CD4-positive, alpha-beta T cell treated with Interleukin-4 for 1 hour (primary cell): ENCODE measurements at places on chromosomes 3 and 15.

DNA sequence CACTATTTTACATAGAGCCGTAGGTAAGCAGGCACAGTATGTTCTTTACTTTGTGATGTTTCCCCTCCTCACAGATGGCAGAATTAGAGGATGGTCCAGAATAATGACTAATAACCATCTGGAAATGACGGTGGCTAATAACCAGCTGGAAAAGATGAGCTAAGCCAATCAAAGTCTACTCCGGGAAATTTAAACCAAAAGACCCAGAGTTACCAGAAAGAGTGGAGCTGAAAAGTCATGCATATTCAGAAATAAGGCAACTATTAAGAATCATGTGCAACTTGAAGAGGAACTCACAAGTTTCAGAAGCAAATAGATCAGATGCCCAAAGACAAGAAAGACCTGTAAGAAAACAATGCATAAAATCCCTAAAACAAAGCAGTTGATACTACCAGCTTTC lies 33.6 kb downstream of the DMXL2 start:
- no peak for DNase-seq

DNA sequence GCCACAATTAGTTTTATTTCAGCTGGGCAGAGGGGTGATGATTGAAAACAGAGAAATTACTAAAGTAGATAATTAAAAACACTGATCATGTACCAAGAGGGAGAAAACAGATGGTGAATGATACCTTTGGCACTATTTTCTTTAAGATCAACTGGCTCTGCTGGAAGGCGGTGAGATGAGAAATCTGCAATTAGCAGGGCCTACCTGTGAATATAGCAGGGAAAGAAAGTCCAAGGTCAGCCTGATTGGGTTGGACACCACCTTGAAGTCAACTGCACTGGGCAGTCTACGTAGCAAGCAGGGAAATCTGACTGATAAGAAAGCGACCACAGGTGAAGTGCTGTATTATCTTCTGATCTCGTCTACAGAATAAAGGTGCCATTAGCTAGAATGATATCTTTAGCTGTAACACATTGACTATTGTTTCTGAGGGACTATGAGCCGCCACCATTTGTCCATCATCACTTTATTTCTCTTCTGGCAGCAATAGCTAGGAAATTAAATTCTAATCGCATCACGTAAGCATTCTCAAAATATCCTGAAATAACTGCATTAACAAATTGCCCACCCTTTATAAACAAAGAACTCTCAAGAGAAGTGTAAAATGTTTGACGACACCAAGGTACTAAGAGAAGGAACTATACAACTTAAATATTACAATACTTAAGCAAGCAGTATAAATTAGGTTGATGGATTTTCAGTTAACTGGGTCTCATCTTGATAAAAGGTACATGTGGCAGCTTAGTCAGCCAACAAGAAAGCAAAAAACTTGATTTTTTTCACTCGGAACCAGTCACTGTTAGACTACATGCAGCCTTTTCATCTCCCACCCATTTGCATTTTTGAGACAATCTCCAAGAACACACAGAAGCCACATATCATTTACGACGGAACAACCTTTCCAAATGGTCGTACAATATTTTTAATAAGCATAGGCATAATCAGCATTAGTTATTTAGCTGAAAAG lies 1.3 kb downstream of the NEDD4 start:
- no peak for DNase-seq

DNA sequence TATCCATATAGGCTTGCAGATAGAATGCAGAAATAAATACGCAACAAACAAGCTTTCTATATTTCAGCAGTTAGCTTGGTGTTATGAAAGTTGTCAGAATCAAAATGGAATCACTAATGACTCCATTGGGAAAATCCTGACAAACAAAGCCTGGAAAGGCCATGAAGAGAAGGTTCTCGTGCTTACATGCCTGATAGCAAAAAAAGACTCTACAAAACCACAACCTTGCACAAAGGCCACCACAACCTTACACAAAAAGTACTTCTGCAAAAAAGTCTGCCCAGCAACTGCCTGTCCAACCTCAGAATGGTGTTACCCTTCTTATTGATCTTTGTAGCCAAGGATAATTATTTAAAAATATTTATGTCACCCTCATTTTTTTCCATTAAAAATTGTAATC lies 14.4 kb upstream of the PLSCR1 start:
- DNase-seq = no peak

DNA sequence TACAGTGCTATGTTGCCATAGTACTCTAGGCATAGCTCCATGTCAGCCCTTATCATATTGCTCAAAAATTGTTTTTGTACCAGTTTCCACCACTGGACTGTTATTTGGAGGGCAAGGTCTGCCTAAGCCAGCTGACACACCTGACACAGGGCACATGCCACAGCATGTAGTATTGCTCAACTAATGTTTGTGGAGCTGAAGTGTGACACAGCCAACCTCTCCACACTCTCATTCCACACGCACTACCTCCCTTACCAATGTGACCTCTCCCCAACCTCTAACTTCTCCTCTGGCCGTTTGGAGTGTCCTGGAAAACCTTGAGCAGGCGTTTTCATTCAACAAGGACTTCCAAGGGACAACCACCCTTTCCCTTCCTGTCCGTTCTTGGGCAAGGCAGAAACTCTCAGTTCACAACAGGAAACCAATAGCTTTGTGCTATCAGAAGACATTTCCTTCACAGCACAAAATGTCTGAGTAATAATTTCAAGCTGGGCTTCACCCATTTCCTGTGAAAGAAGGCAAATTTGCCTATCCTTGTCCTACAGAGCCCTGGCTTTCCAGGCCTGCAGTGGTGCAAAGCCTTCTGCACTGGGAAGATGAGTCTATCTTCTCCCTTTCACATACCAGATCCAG lies 38.4 kb downstream of the TLNRD1 start:
- no peak for DNase-seq

- no peak for DNase-seq
These were observed 34.9 kb downstream of the PIK3CB start for GRCh38 chr3:138799822-138800221.

DNA sequence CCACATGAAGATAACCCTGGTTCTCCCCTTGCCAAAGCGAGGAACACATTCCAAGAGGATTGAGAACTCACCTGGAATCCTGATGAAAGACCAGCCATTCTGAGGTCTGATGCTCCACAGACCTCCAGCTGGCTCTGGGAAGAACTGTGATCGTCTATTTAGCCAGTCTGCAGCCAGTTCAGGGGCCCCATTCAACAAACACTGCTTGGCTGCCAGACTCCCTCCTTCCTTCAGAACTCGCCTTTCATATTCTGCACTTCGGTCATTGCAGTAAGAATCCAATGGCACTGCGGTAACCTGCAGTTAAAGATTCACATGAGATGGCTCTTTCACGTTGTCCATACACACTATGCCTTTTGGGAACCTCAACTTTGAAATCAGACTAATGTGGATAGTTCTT lies 67.6 kb downstream of the CHAC1 start:
- no peak for DNase-seq

DNA sequence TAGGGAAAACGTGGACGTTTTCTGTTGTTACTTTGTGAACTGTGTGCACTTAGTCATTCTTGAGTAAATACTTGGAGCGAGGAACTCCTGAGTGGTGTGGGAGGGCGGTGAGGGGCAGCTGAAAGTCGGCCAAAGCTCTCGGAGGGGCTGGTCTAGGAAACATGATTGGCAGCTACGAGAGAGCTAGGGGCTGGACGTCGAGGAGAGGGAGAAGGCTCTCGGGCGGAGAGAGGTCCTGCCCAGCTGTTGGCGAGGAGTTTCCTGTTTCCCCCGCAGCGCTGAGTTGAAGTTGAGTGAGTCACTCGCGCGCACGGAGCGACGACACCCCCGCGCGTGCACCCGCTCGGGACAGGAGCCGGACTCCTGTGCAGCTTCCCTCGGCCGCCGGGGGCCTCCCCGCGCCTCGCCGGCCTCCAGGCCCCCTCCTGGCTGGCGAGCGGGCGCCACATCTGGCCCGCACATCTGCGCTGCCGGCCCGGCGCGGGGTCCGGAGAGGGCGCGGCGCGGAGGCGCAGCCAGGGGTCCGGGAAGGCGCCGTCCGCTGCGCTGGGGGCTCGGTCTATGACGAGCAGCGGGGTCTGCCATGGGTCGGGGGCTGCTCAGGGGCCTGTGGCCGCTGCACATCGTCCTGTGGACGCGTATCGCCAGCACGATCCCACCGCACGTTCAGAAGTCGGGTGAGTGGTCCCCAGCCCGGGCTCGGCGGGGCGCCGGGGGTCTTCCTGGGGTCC lies at the start of gene TGFBR2:
Gene TGFBR2, plus strand, starts transcription at position 301 of the 731 bp plus-strand sequence. Its CDS starts 283 bp downstream, at position 584.
- DNase-seq = peak; percentile 91

GRCh38 chr15:44801797-44802196 lies 65.5 kb downstream of the TRIM69 start:
- DNase-seq = no peak

- DNase-seq = peak; percentile 71
These were observed at the start of gene GHRL for GRCh38 chr3:10292505-10293419. TSS of gene GHRL (minus strand) at chr3:10292947. CDS start at chr3:10290180, 2,767 bp downstream.

- no peak for DNase-seq
These were observed 382.4 kb downstream of the IL5RA start for GRCh38 chr3:2727610-2728318.

DNA sequence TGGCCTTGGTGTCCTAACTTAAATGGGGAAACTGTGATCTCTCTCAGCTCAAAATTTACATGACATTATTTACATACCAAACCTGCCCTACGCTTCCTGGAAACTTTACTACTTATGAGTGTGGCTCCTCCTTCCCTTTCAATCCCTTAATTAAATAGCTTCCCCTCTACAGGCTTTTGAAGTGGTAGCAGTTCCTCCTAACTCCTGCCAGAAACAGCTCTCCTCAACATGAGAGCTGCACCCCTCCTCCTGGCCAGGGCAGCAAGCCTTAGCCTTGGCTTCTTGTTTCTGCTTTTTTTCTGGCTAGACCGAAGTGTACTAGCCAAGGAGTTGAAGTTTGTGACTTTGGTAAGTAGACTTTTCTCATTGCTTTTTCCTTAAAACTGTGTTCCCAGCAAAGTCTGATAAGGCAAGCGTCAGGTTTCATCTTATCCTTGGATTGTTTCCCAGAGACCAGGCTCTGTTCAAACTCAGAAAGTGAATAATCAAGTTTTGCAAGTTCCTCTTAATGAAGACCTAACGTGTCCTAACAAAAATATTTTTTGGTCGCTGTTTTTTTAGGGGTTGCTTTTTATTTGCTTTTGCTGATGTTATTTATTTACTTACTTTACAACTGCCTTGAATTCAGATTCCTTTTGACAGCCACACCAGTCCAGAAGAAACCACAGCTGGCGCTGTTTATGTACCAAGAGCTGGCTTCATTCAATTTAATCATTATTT lies at the start of gene ACP3:
Gene ACP3, plus strand, starts transcription at position 179 of the 720 bp plus-strand sequence. Its CDS starts 50 bp downstream, at position 229.
- DNase-seq = peak; percentile 39

DNA sequence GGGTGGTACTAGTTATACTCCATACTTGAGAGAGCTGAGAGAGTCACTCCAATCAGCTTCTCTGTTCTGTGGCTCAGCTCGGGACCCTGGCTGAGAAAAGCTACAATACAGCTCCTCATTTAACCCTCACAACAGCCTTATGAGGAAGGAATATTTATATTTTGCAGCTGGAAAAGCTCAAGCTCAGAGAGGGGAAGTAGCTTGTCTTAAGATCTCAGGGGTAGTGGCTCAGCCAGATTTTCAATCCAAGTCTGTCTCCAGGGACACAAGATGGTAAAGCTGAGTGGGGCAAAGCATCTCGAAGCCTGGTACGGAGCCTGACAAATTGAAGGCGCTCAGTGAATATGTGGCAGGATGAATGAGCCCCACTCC lies 14.8 kb downstream of the SCAMP2 start:
- no peak for DNase-seq

- DNase-seq = no peak
These were observed 134.7 kb upstream of the CCDC54 start for GRCh38 chr3:107242579-107242978.

DNA sequence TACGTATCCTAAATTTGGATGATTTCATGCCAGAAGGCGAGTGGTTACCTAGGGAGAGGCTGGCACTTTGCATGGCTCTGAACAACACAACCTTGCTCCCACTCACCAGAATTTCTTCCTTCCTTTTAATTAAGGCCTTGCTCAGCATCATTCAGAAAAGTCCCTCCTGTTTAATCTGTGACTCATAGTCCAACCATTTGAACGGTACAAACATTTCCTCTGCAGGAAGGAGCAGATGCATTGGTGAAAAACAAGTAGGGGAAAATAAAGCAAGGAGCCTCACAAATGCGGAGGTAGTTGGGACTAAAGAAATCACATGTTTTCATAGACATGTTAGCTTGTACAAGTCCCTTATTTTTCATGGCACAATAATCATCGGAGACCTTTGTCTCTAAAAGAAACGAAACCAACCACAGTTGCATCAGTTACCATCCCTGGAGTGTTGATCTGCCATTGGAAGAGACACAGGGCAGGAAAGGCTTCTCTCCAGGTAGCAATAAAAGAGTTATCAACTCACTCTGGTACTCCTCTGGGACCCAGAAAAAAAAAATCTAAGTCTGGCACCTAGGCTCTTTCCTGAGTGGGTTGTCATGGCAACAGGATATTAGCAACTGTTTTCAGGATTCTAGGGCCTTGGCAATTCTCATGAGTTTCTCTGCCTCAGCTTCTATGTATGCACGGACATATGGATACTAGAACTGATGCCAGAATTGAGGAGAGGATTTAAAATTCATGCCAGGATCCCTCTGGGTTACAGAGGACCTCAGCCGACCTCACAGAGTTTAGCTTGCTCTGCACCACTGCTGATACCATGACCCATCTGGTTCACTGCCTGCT lies 255.4 kb upstream of the ARPP21 start:
- no peak for DNase-seq
